ENCODE measurements at places on chromosomes 11 and 22.

- peak; percentile 32 for DNase-seq
Observed at GRCh38 chr11:64037027-64037634, 1.4 kb downstream of the FLRT1 start.

DNA sequence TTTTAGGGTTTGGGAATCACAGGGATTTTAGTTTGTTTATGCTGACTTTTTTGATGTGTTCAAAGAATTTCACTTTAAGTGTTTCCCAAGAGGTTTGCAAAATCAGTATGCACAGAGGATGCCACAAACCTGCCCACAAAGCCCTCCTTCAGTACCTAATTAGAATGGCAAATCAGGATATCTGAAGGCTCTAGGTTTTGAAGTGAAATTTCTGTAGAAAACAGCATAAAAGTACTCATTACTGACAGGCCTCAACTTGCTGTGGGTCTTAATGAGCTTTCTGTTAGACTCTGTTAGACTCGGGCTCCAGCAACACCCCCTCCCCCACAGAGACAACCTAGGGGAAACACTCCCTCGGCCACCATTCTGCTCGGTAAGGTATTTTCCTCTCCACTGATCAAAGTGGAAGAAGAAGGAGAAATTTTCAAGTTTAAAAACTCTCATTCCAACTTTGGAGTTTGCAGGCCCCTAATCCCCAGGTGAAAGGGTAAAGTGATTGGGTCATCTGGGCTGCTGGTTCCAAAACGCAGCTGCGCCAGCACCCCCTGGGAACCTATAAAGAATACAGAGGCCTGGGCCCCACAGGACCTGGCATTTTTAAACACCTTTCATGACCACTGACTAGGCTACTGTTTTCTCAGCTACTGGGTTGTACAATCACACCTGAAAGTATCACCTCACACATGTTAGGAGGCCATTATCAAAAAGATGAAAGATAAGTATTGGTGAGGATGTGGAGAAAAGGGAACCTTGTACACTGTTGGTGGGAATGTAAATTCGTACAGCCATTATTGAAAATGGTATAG is 67.5 kb downstream of the PLEKHA7 start:
- peak; percentile 45 for DNase-seq

- DNase-seq: no peak
Observed at GRCh38 chr22:39654131-39654926, 83.8 kb downstream of the CACNA1I start.

DNA sequence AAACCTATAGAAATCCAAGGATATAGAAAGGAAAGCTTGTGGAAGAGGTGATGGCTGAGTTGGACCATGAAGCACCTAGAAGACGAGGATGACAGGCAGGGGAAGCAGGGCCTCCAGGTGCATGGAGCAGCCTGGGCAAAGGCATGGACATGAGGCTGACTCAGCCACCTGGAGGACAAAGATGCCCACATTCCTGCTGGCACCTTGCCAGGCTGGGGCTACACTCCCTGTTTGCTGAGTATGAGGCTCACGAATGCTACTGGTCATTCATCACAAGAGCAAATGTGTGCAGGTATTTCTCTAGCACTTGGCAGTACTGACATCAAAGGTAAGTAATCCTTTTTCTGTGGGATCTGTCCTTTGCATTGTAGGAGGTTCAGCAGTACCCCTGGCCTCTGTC is 7.1 kb upstream of the SCGB2A1 start:
- no peak for DNase-seq

DNA sequence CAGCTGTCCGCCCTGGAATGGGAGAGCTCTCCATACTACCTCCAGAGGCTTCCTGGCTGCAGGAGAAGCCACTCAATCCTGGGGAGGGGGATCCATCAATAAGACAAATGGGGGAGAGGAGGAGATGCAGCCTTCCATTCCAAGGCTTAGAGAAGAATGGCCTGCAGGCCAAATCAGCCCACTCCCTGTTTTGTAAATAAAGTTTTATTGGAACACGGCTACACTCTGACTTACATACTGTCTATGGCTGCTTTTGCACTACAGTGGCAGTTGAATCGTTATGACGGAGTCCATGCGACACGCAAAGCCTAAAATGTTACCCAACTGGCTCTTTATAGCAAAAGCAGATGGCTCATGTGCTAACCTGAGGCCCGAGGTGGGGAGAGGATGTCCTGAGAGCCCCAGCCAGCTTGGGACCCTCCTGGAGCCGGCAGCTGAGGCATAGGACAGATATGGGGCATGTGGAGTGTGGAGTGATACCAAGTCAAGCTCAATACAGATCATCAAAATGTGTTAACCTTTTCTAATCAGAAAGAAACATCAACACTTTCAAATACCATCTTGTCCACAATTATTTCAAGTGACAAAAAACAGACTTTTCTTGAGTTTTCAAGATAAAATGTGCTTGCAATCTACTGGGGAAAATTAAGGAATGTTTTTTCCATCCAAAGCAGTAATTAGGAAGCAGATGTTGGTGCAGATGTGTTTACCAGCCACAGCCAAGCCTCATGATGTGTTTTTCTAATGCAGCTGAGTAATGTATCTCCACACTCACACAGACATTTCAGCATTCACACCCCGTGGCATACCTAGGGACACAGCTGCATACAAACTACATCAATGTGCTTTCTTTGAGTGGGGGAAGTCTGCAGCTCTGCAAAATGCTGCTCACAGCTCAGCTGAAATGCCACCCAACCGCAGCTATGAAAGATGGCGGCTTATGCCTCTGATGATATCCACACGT is 181.6 kb downstream of the SHANK2 start:
- DNase-seq: no peak

GRCh38 chr22:33605666-33606065 is 314.6 kb downstream of the LARGE1 start:
- DNase-seq: no peak

- peak; percentile 46 for DNase-seq
Observed at GRCh38 chr22:33922349-33922681, 2.0 kb upstream of the LARGE1 start.

- peak; percentile 17 for DNase-seq
Observed at GRCh38 chr11:66727282-66728037, 1.6 kb downstream of the SPTBN2 start.

- DNase-seq: no peak
Observed at GRCh38 chr22:37517826-37518450, 1.3 kb downstream of the CARD10 start.

DNA sequence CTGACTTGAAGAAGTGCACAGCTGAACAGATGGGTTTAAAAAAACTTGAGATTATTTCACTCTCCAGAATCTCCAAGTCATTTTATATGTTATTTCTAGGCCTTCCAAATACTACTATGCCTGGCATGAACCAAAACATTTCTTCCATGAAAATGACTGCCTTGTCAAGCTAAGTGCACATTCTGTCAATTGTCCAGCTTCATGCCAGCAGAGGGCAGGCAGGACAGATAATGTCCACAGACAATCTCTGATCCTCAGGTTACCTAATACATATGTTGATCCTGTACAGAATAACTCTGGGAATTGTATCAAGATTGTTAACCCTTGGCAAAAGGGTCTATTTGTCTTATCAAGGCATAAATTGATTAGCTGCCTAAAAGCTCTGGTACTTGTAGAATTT is 229.5 kb downstream of the AASDHPPT start:
- DNase-seq: no peak

DNA sequence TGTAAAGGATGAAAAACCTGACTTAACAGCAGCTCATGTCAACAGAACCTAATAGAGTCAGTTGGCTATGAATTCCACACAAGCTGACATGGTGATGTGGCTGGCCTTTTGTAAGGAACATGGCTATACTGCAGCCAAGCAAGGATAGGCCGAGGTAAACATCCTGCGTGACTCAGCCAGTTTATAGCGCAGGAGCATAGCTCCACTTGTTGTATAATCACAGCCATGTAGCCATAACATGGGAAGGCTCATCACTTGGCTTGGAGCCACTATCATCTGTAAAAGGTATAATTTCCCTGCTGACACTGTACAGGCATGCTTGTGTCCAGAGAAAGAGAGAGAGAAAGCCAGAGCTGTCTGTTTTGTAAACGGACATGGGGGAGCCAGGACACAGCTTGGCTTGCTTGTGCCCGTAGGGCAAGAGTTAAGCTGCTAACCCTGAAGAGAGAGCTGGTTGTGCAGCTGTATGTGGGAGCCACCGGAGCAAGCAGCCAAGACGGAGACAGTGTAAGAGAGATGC is 104.4 kb upstream of the PLET1 start:
- DNase-seq: no peak

GRCh38 chr11:72816404-72816990 is 2.3 kb downstream of the ATG16L2 start:
- DNase-seq: no peak

- no peak for DNase-seq
Observed at GRCh38 chr11:109619498-109619897, 197.5 kb downstream of the C11orf87 start.

GRCh38 chr11:24531528-24531927 is 34.7 kb downstream of the LUZP2 start:
- DNase-seq: no peak

DNA sequence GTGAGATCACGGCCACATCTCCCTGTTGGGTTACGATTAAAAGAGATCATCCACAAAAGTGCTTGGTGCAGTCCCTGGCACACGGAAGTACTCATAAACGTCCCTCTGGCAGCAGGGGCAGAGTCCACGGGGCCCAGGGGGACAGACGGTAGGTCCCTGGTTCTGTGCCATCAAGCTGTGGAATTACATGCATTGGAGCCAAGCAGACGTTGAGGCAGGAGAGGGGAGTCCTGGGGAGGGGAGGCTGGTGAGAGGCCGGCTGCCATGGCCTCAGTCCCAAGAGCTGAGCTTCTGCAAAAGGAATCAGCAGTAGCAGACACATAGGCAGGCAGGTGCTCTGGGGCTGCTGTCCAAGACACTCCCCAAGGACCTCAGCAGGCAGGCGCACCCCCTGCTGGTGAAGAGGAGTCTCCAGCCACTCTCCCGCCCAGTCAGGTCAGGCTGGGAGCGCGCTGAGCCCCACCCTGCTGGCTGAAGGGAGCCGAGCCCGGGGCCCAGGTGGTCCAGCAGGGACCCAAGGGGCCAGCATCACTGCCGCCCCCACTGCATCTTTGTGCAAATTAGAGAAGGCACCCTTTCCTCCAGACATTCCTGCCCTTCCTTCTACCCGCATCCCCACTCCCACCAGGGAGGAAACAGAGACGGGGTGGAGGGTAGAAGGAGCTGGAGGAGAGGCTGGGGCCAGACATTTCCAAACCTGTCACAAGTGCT is 7.6 kb upstream of the KCTD17 start:
- peak; percentile 82 for DNase-seq

GRCh38 chr22:47032956-47033647 is 270.7 kb downstream of the TBC1D22A start:
- DNase-seq: no peak

GRCh38 chr11:118628432-118628831 is 21.0 kb downstream of the PHLDB1 start:
- DNase-seq: peak; percentile 41

DNA sequence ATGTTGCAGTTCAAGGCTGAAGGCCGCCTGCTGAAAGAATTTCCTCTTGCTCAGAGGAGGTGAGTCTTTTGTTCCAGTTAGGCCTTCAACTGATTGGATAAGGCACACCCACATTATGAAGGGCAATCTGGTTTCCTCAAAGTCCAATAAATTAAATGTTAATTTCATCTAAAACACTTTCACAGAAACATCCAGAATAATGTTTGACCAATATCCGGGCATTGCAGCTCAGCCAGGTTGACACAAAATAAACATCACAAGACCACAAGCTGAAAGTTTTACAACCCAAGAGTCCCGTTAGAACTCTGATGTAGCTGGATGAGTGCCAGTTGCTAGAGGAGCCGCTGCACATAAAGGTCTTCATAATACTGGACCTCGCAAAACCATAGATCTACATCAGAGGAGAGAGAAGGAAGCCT is 64.9 kb upstream of the EED start:
- no peak for DNase-seq

DNA sequence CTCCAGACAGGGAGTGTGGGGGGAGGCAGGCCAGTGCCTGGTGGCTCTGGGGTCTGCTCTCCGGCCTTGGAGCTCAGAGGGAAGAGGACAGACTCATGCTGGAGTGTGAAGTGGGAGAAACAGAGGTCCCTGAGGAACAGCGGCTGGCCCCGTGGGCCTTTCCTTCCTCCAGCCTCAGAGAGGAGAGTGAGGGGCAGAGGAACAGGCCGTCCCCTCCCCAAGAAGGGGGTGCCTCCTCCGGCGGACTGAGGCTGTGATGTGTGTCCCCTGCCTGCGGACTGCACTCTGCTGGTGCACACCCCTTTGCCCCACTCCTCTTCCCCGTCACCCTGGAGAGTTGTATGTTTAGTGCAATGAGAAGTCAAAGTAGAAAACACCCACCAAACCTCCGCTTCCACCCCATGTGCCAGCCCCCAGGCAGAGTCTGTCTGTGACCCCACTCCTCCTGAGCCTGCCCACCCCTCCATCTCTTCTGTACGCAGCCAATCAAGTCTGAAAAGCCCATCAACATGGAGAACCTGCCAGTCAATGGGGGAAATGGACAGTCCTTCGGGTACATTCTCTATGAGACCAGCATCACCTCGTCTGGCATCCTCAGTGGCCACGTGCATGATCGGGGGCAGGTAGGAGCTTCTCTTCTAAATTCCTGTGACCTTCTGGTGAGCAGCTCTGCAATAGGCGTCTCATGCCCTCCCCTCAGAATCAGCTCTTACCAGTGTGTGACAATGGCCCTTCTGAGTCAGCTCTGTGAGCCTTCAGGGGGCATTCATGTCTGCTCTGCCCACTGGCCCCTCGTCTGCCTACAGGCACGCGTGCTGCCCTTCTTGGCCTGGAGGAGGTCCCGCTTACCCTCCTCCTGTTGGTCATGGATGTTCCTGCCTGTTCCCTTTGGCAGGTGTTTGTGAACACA is 39.0 kb downstream of the GLB1L2 start:
- no peak for DNase-seq

DNA sequence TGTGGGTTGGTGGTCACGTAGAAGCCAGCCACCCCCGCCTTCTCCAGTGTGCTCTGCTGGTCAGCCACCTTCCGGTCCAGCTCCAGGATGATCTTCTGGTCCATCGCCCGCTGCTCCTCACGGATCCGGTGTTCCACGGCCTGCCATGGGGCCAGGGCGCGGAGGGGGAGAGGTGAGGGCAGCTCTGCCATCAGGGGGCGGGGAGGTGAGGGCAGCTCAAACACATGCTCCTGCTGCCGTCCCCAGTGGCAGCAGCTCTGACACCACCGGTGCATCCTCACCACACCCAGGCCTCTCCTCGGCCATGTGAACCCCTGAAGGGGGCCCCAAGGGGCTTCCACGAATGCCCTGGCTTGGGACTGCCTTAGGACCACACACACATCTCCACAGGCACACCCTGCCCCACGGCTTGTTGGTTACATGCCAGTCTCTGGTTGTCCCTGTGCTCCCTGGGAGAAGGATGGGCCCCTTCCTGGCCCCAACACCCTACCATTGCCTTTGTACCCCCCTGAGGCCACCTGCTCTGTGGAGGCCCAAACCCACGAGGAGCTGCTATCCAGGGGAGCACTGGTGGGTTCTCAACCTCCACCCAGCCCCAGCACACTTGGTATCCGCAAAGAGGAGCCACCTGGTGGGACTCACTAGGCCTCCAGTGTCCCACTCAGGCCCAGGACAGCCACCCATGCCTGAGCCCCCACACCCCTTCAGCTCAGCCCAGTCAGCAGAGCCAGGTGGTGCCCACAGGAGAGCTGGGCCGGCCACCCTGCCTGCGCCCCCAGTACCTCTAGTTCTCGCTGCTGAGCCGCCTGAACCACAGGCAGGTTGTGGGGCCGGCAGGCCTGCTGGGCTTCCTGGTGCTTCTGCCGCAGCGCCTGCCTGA is 4.3 kb downstream of the DGCR6L start:
- no peak for DNase-seq

Data from thyroid gland (tissue), 4 donors.